ENCODE measurements at places on chromosomes 7 and 10. TPM values are rescaled to one million over a fixed set of nuclear protein-coding genes. Genes with fewer than 3 reads are reported as not detected.

Gene TFEC
- total RNA-seq = 19.0 TPM

Gene MMRN2
- 60.3 TPM for total RNA-seq

Gene ZNF736
- 32.5 TPM for total RNA-seq

Gene PTF1A
- not detected for total RNA-seq

Gene EFCAB10
- total RNA-seq = not detected

Gene PNLIPRP2
- not detected for total RNA-seq

Gene MNX1
- 0.33 TPM for total RNA-seq

- no peak for DNase-seq
These were observed 18.0 kb downstream of the PURB start for GRCh38 chr7:44867073-44867995.

DNA sequence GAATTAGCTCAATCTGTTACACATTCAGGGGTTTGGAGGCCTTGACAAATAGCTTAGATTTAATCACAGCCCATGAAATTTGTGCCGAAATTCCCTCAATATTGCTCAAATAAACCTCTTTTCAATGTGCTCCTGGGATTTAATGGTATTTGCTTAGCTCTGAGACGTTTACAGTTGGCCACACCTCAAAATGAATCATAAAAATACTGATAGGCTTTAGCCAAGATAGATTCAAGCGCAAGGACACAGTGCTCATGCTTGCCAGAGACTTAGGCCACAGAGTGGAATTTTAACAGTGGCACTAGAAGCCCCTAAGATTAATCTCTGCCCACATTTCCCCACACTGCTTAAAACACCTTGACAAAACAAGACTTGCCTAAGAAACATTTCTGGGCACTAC is 2.3 kb upstream of the SEMA3C start:
- DNase-seq = no peak

GRCh38 chr7:135186841-135187253 is 16.3 kb upstream of the CYREN start:
- no peak for DNase-seq

GRCh38 chr7:25716421-25716820 is 435.6 kb upstream of the NFE2L3 start:
- no peak for DNase-seq

DNA sequence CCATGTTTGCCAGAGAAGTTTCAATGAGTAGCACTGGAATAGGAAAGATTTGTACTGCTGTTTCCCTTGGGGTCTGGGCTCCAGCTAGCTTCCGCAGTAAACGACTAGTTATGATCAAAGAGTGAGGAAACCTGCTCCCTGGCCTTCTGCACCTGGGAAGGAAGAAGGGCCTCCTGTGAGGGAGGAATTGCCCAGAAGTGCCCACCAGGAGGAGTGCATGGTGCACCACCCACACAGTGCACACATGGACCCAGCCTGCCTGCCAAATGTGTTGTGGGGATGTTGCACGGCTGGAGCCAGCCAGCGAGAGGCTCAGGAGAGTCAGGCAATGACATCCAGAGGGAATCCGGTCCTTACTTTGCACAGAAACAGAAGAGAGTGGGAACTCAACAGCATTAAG is 27.0 kb upstream of the FAM107B start:
- DNase-seq = no peak

DNA sequence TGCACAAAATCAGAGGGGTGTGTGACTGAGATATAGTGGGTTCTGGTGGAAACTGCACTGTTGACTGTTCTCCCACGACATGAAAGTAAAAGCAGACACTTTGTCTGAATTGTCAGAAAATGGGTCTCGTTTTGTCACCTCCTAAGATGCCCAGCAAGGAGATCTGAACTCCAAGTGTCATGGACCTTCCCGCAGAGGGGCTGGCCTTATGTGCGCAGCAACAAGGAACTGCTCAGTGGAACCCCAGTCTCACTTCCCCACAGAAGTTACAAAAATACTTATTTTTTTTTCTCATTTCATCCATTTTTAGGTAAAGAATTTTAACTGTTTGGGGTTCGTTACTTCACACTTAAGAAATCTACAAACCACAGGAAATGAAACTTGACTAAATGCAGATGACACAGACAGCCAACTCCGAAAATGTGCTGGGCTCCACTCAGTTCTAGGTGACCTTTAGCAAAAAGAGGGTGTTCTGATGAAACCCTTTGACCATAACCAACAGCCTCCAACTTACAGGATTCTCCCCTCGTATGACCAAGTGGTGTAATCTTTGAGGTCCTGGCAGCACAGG is 115.0 kb downstream of the FAM107B start:
- no peak for DNase-seq

- peak; percentile 68 for DNase-seq
These were observed 116.1 kb downstream of the RNF216 start for GRCh38 chr7:5665094-5666025.

- no peak for DNase-seq
These were observed 31.2 kb downstream of the LDB3 start for GRCh38 chr10:86699541-86699940.

DNA sequence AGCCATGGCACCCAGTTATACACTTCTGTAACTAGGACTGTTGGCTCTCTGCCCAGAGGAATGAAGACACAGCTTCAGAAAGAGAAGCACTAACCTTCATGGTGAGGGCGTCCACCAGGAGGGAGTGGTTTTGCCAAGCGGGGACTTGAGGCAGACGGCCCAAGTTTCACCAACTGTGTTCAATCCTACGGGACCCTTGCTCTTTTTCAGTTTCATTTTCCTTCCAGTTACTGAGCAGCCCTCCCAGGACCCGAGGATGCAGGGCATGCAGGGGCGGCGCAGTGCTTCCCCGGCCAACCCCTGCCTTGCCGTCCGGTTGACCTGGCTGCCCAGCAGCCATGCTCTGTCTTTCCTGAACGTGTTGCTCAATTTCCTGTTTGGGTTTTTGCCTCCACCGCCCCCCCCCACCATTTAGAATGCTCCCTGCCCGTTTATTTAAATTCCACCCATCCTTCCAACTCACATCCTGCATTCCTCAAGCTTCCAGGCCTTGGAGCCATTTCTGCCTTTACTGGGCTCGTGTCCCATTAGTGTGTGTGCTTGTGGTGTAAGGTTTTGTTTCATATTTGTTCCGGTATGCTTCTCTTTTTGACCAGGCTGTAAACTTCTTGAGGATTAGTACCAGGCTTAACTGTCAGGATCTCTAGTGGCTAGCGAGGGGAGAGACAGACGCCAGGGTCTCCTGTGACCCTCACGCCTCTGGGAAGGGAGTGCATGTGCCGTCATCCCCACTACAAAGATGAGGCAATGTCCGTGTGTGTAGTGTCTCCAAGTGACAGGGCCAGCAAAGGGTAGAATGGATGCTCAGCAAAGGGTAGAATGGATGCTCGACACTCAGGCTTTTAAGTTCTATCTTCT is 31.6 kb downstream of the IL15RA start:
- no peak for DNase-seq

DNA sequence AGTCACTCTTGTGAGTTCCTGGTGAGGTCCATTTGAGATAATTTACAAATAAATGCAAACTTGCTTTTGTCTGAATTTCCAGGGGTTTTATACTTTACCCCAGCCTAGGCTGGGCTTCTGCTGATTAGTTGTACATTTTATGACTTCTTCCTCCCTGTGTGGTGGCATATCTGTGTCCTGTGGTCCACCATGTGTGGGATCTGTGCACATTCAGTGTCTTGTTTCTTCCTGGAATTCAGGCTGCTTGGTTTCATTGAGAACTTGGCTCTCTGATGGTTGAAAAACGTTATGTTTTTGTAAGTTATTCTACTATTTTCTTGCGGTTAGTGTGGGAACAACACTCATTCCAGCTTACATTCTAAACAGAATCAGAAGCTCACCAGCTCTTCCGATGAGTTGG is 523.4 kb upstream of the PFKP start:
- DNase-seq = no peak

- no peak for DNase-seq
These were observed 112.3 kb upstream of the PHYHIPL start for GRCh38 chr10:59064080-59064692.

GRCh38 chr10:5896208-5897052 is 6.4 kb downstream of the FBH1 start:
- no peak for DNase-seq

DNA sequence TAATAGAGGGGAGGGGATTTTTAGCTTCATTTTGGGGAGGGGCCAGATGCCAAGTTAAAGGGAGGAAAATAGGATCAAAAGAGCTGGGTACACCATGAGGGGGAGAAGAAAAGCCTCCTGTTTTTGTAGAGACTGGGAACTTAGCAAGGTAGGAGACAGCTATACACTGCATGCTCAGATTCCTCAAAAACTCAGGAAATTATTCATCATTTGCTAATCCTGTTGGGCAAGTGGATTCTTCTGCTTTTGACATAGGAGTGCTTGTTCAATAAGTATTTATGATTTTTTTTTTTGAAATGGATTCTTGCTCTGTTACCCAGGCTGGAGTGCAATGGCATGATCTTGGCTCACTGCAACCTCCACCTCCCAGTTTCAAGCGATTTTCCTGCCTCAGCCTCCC is 73.4 kb downstream of the LYZL2 start:
- DNase-seq = no peak

DNA sequence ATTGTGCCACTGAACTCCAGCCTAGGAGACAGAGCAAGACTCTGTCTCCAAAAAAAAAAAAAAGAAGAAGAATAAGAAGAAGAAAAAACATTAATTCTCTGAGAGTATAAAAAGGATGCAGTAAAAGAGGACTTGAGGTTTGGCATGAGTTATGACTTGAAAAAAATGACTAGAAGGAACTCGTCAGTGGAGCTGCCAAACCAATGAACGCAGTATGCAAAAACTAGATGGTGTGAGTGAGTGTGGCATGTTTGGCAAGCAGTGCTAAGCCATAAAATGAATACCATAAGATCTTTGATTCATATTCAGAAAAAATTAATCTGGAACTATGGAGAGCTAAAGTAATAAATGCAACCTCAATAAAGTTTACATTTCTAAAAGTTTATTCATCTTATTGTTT is 68.6 kb upstream of the MEOX2 start:
- no peak for DNase-seq

GRCh38 chr10:67464278-67464677 is 231.7 kb downstream of the CTNNA3 start:
- no peak for DNase-seq

- no peak for DNase-seq
These were observed 16.9 kb upstream of the GGCT start for GRCh38 chr7:30521532-30521931.

GRCh38 chr10:49831352-49832035 is 69.4 kb upstream of the OGDHL start:
- no peak for DNase-seq

GRCh38 chr7:1889556-1890181 is 219.6 kb downstream of the ELFN1 start:
- DNase-seq = no peak

DNA sequence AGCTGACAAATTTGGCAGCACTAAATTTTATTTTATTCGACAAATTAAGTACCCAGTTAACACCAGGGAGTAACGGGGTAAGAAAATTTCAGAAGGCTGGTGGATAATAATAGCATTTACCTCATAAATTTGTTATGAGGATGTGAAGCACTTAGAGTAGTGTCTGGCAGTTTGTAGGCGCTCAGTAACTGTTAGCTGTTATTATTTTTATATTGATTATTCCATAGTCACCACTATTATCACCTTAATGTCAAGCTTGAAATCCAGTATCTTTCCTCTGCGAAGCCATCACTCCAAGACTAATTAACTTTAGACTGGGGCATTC is 563 bp upstream of the COA1 start:
- DNase-seq = no peak

Measured in breast epithelium (tissue), 4 donors.